ENCODE measurements at places on chromosomes 5 and 9.

GRCh38 chr5:151683986-151684588, 2.6 kb downstream of the SPARC start:
- no peak for DNase-seq
- no peaks in the 10 kb centered on the region for H3K27me3 ChIP-seq
- peaks cover 70% of the 10 kb centered on the region for H3K4me1 ChIP-seq
- H3K36me3 ChIP-seq, result no peaks in the 10 kb centered on the region
- H3K27ac ChIP-seq, result peak overlapping the region; percentile 94

DNA sequence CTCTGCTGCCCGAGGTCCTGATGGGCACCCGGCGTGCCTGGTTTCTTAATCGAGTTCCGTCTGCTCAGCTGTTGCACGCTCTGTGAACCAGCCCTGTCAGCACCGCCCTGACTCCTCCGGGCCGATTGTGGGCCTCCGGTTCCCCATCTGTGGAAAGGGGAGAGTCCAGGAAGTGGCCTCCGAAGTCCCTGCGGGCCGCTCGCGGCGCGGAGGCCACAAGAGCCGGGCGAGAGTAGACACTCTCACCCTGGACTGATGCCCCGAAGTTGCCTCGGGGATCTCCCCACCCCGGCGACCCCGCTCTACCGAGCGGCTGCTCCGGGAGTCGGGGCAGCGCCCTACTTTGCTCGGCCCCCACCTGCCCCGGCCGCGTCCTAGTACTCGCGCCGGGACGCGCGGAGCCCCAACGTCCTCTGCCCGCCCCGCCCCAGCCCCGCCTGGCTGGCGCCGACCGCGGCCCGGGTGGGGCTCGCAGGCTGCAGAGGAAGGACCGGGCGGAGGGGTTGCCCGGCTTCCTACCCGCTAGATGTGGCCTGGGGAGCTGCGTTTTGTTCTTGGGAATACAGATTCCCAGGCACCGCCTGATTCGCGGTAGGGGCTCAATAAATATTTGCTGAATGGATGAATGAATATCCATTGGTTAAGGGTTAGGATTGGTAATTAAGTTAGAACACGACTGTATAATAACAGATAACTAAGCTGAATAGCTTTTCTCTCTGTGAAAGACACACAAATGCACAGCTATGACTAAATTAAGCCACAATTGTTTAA, 935 bp upstream of the ZNF367 start:
- no peaks in the 10 kb centered on the region for H3K27me3 ChIP-seq
- peaks cover 33% of the 10 kb centered on the region for H3K4me1 ChIP-seq
- no peak for DNase-seq
- H3K36me3 ChIP-seq, result no peaks in the 10 kb centered on the region
- peak overlapping the region; percentile 99 for H3K27ac ChIP-seq

GRCh38 chr5:118905196-118905595, 83.2 kb downstream of the DTWD2 start:
- H3K36me3 ChIP-seq, result no peaks in the 10 kb centered on the region
- no peaks in the 10 kb centered on the region for H3K27me3 ChIP-seq
- H3K27ac ChIP-seq, result no peak overlapping the region
- no peaks in the 10 kb centered on the region for H3K4me1 ChIP-seq
- no peak for DNase-seq

DNA sequence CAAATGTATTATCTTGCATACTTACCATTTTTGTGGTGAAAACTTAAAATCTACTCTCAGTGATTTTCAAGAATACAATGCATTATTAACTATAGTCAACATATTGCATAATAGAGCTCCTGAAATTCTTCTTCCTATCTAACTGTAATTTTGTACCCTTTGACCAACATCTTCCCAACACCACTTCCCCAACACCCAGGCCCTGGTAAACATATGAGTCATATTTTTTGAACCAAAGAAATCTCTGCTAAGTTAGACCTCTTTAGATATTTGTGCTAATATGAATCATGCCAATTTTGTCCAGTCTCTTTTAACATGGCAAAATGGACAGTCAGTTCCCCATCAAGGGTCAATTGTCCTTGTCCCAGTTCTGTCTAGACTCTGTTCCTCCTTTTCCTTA, 18.5 kb upstream of the RGS7BP start:
- H3K4me3 ChIP-seq, result no peak overlapping the region
- DNase-seq, result no peak
- no peak overlapping the region for H3K27ac ChIP-seq
- H3K4me1 ChIP-seq, result no peaks in the 10 kb centered on the region
- H3K27me3 ChIP-seq, result no peaks in the 10 kb centered on the region
- H3K36me3 ChIP-seq, result no peaks in the 10 kb centered on the region

GRCh38 chr5:2686321-2687124, 65.0 kb downstream of the IRX2 start:
- no peak overlapping the region for H3K27ac ChIP-seq
- H3K4me3 ChIP-seq, result no peak overlapping the region
- H3K36me3 ChIP-seq, result no peaks in the 10 kb centered on the region
- no peak for DNase-seq
- H3K27me3 ChIP-seq, result no peaks in the 10 kb centered on the region

DNA sequence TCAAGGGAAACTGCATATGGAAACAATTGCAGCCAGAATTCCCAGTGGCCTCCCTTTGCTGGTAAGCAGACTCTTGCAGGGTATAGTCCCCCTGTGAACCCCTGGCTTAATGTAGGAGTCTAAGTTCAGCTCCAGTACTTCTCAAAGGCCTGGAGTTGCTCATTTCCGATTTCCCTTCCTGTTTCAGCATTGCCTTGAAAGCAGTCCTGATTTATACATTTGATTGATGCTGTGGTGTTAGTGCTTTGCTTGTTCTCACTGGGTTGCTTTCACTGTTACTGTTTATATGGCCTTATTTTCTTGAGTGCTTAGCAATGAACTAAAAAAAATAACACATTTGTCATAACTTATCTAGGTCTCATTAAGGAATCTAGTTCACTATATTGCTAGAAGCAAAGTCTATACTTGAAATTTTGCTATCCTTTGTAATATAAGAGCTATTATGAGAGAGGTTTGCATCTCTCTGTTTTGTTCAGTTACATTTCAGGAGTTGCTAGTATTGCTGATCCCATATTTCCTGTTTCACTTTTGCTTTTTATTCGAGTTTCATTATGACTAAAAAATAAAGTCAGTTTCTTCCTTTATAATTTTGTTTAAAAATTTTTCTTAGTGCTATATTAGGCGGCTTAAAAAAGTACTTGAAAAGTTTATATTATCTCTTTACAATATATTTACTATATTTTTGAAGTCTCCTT, 122.4 kb upstream of the NMUR2 start:
- peaks cover 5% of the 10 kb centered on the region for H3K4me1 ChIP-seq

DNA sequence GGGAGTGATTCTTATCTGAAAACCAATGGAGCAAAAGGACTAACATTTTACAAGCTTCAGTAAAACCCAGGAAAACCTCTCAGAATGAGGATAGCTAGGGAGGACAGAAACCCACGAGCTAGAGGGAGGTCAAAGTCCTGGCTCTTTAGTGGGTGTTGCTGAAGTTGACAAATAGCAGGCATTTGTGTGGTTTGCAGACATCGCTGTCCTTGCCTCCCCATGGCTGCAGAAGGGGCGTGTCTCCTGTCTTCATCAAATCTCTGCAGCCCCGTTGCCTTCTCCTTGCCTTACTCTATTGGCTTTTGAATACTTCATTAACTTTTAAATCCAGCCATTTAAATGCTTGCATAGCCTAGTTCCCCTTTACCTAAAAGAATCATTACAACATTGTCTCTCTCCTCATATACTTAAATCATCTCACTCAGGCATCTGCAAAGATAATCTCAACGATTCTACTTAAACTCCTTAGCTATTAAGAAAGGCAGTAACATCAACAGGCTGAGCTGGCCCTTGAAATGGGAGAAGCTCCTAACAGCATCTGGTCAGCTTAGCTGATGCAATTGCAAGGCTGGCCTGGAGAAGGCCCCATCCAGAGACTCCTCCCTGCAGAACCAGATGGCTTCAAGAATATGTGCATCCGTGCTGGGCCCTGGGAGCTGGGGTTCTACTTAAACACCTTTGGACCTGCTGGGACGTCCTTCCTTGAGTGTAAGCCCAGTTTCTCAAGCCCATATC, 152.8 kb upstream of the TAS2R1 start:
- no peaks in the 10 kb centered on the region for H3K4me1 ChIP-seq
- no peaks in the 10 kb centered on the region for H3K36me3 ChIP-seq
- no peaks in the 10 kb centered on the region for H3K27me3 ChIP-seq
- no peak for DNase-seq
- H3K4me3 ChIP-seq, result no peak overlapping the region
- H3K27ac ChIP-seq, result peak overlapping the region; percentile 42

DNA sequence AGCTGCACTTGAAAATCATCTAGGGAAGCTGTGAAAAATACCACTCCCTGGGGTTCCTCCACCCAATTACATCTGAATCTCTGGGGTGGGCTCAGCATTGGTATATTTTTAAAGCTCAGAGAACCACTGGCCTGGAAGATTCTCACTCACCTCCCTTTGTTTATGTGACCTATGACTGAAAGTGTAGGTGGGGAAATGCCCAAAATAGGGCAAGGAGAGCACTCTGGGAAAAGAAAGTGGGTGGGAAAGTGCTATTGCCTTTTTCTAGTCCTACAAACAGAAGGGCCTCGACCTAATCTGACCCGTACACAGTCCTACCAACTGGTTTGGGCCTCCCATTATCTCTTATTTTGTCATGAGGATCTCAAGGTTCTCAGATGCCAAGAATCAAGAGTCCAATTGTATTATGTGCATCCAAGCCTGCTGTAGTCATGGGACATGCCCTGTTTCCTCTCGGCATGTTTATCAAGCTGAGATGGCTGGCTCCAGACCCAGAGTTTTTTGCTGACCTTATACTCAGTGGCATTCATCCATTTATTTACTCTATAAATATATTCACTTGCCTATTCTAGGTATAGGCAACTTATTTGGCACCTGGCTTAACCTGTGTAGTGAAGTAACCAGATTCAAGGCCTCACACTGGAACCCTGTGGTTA, 483.7 kb downstream of the ENC1 start:
- no peak overlapping the region for H3K4me3 ChIP-seq
- no peaks in the 10 kb centered on the region for H3K36me3 ChIP-seq
- H3K4me1 ChIP-seq, result no peaks in the 10 kb centered on the region
- no peak overlapping the region for H3K27ac ChIP-seq
- no peaks in the 10 kb centered on the region for H3K27me3 ChIP-seq
- DNase-seq, result no peak

GRCh38 chr5:172768573-172769341, 2.2 kb downstream of the DUSP1 start:
- H3K4me3 ChIP-seq, result peak overlapping the region; percentile 91
- peak overlapping the region; percentile 98 for H3K27ac ChIP-seq
- peaks cover 11% of the 10 kb centered on the region for H3K36me3 ChIP-seq
- H3K27me3 ChIP-seq, result no peaks in the 10 kb centered on the region

DNA sequence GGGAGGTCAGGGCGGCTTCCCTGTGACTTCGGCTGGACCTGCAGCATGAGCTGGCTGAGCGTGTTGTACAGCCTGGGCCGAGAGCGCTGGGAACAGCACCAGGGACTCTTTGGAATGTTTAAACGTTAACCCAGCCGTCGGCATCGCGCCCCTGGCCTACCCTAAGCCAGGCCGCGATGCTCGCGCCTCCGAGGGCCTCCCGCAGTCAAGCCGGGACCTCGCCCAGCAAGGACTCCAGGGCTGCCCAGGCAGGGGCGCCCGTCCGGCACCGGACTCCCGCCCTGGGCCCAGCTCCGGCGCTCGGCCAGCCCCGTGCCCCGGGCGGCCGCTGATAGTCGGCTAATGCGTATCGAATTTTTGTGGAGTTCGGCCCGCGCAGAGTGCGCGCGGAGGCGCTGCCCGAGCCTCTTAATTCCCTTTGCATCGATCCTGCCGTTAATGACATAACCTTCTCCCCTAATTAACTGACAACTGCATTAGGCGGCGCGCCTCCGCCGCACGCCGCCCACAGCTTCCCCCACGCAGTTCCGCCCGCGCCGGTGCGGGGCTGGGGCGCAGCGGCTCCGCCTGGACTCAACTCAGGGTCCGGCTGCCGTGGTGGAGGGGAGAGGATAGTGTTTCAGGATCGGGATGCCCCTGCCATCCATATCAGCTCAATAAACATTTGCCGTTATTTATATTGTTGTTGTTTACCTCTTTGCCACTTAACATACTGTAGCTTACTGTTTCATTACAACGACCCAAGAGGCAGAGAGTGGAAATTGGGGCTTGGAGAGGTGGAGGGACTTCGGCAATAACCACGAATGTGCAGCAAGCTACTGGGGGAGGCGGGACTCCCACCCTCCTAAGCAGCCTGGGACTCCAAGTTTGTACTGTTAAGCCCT, 28.8 kb upstream of the CDC23 start:
- no peak for DNase-seq
- no peaks in the 10 kb centered on the region for H3K27me3 ChIP-seq
- peak overlapping the region; percentile 45 for H3K4me3 ChIP-seq
- H3K4me1 ChIP-seq, result peaks cover 13% of the 10 kb centered on the region
- no peaks in the 10 kb centered on the region for H3K36me3 ChIP-seq

DNA sequence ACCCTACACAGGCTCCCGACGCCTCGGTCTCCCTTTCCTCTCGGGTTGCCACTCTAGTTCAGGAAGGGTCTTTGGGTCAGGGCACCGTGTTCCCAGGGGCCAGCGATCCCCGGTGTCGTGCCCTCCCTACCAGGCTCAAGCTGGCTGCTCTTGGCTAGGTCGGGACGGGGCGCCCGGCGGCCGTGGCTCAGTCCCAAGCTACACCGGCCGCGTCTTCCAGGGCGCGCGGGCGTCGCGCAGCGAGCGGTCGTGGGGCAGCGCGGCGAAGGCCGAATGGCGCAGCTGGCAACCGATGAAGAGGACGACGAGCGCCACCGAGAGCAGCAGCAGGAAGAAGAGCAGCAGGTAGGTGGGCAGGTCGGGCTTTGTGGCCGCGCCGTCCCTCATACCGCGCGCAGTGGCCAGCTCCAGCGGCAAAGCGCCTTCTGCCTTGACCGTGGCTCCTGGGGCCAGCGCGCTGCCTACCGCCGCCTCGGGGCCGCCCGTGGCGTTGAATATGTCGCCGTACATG, 892 bp downstream of the SMIM32 start:
- H3K27me3 ChIP-seq, result no peaks in the 10 kb centered on the region
- no peak overlapping the region for H3K27ac ChIP-seq
- H3K4me1 ChIP-seq, result peaks cover 28% of the 10 kb centered on the region
- H3K4me3 ChIP-seq, result peak overlapping the region; percentile 47

- H3K4me1 ChIP-seq, result no peaks in the 10 kb centered on the region
- DNase-seq, result no peak
- H3K27me3 ChIP-seq, result no peaks in the 10 kb centered on the region
- H3K36me3 ChIP-seq, result no peaks in the 10 kb centered on the region
- no peak overlapping the region for H3K4me3 ChIP-seq
Observed at GRCh38 chr9:87071473-87071872, 124.2 kb upstream of the GAS1 start.

GRCh38 chr9:125990793-125991220, 243.6 kb downstream of the PBX3 start:
- no peak overlapping the region for H3K27ac ChIP-seq
- no peaks in the 10 kb centered on the region for H3K27me3 ChIP-seq
- no peak for DNase-seq
- no peak overlapping the region for H3K4me3 ChIP-seq
- H3K36me3 ChIP-seq, result no peaks in the 10 kb centered on the region
- H3K4me1 ChIP-seq, result no peaks in the 10 kb centered on the region

GRCh38 chr9:136373300-136374182, at the start of gene CARD9:
TSS of gene CARD9 (minus strand) at chr9:136373669. CDS start at chr9:136372078, 1,591 bp downstream.
- peaks cover 20% of the 10 kb centered on the region for H3K4me1 ChIP-seq
- no peak for DNase-seq
- H3K4me3 ChIP-seq, result peak within 1 kb of the TSS; percentile 22
- peak within 1 kb of the TSS; percentile 27 for H3K27ac ChIP-seq
- no peaks in the 10 kb centered on the region for H3K27me3 ChIP-seq

Measured in vagina (tissue), 2 donors.